ENCODE measurements at places on chromosomes 11 and 22.

GRCh38 chr11:15073361-15074205, at the start of gene CALCB:
Gene CALCB, plus strand, starts transcription at chr11:15073593. Its CDS starts 1,126 bp downstream, at chr11:15074719.
- no peak for DNase-seq

- peak; percentile 36 for DNase-seq
Observed at GRCh38 chr11:17185938-17186337, 21.8 kb downstream of the PIK3C2A start.

DNA sequence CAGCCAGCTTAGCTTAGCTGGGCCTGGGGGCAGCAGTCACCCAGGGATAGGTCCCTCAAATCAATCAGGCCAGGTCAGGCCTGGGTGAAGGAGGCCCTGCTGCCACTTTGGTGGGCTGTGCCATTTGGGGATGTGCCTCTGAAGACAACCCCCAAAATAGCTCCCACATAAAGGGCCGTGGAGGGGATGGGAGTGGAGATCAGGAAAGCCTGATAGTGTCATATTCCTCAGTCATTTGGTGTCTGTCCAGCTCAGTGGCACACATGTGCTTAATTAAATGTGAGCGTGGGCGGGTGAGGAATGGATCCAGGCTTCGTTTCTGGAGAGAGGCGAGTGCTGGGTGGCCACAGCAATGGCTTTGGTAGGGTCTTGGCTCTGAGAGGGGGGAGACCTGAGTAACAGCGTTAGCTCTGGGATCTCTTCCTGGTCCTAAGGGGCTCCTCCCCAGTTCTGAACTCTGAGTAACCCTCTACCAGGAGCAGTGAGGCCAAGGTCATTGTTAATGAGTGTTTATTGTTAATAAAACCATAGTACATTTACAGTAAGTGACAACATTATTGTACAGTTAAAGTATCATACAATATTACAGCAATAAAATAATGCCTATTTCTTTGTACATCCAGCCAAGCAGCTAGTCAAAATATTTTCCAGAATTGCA, 45.2 kb downstream of the NAT10 start:
- no peak for DNase-seq

DNA sequence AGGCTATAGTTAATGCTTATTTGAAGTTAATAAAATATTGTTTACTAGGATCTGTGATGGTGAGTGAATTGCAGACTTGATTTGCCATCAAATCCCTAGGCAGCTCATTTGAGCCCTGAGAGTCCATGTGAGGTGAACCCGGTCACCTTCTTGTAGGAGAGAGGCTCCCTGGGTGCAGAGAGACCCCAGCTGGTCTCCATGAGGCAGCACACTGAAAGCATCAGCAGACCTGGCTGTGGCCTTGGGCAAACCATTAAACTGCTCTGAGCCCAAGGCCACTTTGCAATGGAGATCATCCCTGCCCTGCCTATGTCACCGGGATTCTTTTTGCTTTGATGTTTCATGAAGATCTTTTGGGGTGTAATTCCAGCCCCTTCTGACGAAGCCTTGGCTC, 125.2 kb downstream of the MICAL2 start:
- peak; percentile 43 for DNase-seq

DNA sequence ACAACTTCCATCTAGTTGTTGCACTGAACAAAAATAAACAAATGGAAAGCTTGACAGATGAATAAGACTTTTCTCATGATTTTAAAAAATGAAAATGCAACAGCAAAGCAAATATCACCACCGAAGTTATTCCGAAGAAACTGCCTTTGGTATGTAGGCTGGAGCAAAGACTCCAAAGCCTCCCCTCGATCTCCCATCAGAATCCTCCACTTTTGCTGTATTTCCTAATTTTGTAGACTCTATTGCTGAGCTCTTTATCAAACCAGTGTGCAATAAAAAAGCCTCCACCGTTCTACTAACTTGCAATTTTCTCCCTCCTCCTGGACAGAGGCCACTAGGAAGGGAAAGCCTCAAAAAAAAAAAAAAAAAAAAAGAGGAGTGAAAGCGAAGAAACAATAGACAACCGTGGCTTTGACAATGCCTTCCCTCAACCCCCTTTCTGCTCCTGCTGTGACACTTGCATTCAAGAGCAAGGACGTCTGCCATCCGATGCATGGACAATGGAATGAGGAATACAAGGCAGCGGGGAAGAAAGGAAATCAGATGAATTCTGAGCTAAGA, 190.9 kb upstream of the BLID start:
- DNase-seq: no peak

DNA sequence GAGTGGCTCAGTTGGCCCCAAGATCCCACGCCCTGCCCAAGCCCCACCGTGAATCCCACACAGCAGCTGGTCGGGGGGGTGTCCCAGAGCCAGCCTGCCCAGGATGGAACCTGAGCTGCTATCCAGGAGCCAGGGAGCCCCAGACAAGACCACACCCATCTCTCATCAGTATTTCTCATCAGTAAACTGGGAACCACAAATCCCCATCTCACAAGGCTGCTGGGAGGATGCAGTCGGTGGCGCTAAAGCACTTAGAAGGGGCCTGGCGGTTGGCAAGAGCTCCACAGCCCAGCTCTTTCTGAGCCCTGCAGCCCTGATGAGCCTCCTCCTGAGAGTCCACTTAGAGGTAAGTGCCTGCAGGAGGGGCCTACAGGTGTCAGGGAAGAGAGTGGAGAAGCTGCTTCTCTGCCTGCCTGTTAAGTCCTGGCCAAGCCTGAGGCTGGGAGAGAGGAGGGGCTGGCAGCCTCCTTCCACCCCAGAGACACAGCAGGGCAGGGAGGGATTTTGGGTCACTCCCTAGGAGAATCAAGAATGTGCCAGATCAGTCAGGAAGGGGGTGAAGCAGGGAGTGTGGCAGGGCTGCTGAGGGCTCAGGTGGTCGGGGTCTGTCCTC, 6.1 kb downstream of the FADS3 start:
- DNase-seq: no peak

DNA sequence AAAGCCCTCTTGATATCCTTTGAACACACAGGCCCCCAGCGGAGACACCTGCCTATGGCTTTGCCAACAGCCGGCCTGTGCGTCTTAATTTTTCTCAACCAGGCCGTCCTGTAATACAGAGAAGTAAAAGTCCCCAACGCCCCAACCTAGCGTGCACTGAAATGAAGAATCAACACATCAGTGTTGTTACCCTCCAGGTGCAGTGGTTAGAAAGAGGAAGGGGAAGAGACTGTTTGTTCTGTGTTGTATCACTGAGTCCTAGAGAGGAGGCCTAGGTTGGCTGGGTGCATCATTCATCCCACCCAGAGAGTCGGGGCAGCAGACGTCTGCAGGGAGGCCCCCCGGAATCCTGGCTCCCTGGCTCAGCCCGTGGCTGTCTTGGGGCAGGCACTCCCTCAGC, 25.7 kb downstream of the SGSM1 start:
- no peak for DNase-seq

- no peak for DNase-seq
Observed at GRCh38 chr11:109791337-109791736, 301.9 kb upstream of the ZC3H12C start.

DNA sequence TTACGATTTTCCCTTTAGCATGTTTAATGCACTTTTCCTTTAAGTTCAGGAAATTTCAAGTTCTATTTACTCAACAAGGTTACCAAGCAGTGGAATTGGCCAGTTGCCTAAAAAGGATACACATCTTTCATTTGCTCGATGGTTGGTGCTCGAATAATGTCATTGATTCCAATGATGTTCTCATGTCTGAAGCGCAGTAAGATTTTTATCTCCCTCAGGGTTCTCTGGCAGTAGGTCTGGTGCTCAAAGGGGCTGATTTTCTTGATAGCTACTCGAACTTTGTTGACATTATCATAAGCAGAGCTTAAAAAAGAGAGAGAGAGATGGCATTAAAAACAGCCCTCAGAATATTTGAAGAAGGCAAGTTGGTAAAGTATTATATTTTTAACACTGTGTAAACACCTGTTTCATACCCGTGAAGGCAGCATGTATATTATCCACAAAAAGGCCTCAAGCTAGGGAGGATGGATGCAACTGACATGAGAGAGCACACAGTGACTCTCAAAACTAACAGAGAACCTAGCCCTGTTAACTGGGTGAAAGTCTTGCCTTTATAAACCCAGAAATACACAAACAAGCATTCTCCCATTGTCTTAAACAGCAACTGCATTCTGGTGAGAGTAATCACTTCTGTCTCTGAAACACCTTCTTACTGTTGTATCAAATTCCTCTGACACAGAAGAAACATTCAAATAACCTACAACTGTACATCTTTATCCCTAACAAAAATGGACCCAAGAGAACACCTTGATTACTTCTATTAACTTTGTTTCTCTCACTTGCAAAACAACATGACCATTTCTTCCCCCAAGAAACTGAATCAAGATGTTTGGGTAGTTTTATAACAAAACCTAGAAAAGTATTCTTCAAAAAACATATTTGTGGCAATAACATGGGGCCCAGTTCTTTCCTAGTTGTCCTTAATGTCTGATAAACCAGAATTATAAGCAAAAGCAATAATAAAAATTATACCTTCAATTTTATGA, 59.6 kb downstream of the MAPK1 start:
- peak; percentile 16 for DNase-seq

- DNase-seq: no peak
Observed at GRCh38 chr11:57881647-57882046, 120.0 kb downstream of the CTNND1 start.

GRCh38 chr11:68838572-68838964, 3.1 kb downstream of the CPT1A start:
- peak; percentile 35 for DNase-seq

DNA sequence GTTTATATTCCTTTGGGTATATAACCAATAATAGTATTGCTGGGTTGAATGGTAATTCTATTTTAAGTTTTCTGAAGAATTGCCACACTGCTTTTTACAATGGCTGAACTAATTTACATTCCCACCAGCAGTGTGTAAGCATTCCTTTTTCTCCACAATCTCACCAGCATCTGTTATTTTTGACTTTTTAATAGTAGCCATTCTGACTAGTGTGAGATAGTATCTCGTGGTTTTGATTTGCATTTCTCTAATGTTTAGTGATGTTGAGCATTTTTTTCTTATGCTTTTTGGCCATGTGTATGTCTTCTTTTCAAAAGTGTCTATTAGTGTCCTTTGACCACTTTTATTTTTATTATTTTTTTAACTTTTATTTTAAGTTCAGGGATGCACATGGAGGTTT, 275.3 kb downstream of the METTL15 start:
- peak; percentile 34 for DNase-seq

DNA sequence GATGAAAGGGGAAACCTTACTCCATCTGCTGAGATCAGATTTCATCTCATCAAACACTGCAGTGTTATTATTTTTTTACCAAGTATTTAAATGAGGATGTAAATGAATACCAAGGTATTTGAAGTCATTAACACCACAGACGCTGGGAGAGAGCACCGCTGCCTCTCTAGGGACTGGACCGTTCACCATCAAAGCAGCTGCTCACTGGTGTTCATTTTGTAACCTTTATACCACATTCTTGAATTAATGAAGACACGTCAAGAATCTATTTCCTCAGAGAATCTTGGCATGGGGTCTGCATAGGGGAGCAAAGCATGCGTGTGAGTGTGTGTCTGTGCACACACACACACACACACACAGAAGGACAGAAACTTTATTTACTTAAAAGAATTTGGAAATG, 15.6 kb downstream of the SIAE start:
- no peak for DNase-seq

DNA sequence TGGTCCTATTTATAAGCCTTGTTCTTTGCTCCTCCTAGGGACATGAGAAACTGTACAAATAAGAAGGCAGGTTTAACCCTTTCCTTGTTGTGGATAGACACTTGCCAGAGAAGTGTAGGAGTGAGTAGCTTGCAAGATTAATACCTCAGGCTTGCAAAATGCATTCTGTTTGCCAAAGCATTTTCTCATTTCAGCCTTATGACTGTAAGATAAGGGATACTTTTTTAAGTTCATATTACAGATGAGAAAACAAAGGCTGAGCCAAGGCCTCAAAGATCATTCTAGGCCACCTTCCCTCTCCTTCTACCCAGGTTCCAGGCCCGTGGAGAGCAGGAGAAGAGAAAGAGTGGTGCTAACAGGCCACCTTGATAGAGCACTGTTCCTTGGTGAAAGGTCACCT, 46.8 kb downstream of the TRIM29 start:
- peak; percentile 10 for DNase-seq

GRCh38 chr11:34750692-34751405, 130.0 kb downstream of the EHF start:
- peak; percentile 64 for DNase-seq

DNA sequence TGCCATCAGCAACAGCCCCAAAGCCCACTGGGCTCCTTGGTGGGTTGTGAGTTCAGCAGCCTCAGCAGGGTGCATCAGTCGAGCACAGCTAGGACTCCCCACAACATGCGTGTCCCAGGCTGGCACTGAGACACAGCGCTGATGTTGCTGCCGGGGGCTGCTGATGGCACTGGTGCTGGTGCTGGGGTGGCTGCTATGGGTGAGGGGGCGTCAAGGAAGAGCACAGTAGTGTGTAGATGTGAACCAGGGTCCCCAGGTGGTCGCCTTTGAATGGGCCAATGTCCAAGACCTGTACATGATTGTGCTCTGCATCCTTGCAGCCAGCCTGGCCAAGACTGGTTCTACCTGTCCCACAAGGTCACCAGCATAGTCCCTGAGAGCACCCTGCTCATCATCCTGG, 121.3 kb upstream of the SERPIND1 start:
- DNase-seq: no peak

- no peak for DNase-seq
Observed at GRCh38 chr11:34790620-34791019, 125.6 kb downstream of the APIP start.

DNA sequence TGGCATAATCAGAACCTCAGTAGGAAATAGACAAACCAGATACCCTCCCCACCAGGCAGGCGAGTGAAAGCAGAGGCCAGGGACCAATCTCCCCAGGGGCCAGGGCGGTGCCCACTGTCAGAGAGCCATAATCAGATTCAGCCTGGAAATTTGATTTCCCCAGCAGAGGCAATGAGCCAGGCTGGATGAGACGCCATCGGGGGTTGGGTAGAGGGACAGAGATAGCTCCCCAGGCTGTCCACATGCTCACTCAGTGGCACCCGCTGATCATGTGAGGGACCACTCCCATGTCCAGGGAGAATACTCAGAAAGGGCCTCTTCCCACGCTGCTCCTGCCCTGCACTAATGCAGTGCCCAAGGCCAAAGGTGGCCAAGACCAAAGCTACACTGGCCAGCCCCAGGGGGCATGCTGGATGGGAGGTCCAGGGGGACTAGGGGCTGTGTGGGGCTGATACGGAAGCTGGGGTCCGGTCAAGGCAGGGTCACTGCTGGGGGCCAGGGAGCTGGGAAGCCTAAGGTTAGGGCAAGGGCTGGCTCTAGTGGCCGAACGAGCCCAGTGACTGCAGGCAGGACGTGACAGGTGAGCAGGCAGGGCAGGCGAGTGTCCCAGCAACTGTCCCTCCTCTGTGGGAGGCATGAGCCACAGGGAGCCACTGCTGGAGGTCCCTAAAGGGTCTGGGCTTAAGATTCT, 19.8 kb downstream of the ARVCF start:
- no peak for DNase-seq

All from amniotic epithelial cell (primary cell).